ENCODE measurements at places on chromosomes 4 and X.

- no peak for DNase-seq
These were observed 258.5 kb upstream of the GIMD1 start for GRCh38 chr4:106627051-106627450.

- DNase-seq = no peak
These were observed 5.4 kb upstream of the SH3BP2 start for GRCh38 chr4:2787230-2788100.

DNA sequence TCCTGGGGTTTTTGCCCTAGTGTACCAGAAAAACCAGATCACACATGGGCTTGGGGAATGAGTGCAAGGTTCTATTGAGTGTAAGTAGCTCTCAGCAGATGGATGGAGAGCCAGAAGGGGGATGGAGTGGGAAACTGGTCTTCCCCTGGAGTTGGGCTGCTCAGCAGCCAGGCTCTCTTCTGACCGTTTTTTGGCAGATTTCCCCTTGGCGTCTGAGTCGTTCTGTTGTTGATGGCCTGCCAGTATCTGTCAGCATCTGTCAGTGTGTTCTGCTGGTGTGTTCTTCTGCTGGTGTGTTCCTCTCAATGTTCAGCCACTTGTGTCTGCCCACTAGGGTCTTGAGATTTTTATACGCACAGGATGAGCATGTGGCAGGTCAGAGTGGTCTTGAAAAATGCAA lies 633.9 kb upstream of the CPEB2 start:
- DNase-seq = no peak

- DNase-seq = no peak
These were observed 480.1 kb downstream of the SPRY1 start for GRCh38 chr4:123876671-123877101.

Data from HuH-7 (cell line).